Dorsolateral prefrontal cortex (tissue), 122 donors: ENCODE measurements at places on chromosomes 13 and 19. TPM values are rescaled to one million over a fixed set of nuclear protein-coding genes. Genes with fewer than 3 reads are reported as not detected.

- peak; percentile 70 for DNase-seq
Observed at GRCh38 chr19:17784201-17785008, 10.5 kb upstream of the B3GNT3 start.

DNA sequence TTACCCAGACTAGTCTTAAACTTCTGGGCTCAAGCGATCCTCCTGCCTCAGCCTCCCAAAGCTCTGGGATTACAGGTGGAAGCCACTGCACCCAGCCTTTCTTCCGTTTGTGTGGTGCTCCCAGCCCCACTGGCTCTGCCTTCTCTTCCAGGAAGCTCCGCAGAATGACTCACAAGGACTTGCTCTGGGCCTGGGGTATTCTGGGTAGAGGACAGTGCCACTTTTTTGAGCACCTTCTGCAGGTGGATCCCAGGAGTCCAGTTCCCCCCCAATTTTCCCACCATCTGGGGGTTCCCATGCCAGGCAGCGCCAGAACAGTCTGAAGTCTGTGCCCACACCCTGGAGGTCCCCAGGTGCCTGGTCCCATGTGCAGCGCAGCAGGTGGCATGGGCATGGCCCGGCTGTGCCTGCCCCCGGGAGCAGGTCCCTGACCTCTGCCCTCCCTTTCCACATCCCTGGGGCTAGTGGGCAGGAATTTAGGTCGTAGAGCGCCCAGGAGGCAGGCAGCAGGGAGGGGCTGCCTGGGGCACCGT, 1.6 kb downstream of the REEP6 start:
- DNase-seq: no peak

Gene PLK5
- 4.3 TPM for total RNA-seq

GRCh38 chr13:78659732-78660494, 958 bp upstream of the OBI1 start:
- no peak for DNase-seq
